ENCODE measurements at places on chromosomes 7 and 10. TPM values are rescaled to one million over a fixed set of nuclear protein-coding genes. Genes with fewer than 3 reads are reported as not detected.

Gene SFTPA1
- total RNA-seq = not detected

Gene MYPN
- 131 TPM for total RNA-seq

Gene ATRNL1
- 5.6 TPM for total RNA-seq

Gene GRID2IP
- 0.27 TPM for total RNA-seq

Gene ZNF33B
- total RNA-seq = 2.5 TPM

Gene ANKRD30A
- total RNA-seq = not detected

Gene CPEB3
- 8.6 TPM for total RNA-seq

Gene GLUD1
- total RNA-seq = 107 TPM

DNA sequence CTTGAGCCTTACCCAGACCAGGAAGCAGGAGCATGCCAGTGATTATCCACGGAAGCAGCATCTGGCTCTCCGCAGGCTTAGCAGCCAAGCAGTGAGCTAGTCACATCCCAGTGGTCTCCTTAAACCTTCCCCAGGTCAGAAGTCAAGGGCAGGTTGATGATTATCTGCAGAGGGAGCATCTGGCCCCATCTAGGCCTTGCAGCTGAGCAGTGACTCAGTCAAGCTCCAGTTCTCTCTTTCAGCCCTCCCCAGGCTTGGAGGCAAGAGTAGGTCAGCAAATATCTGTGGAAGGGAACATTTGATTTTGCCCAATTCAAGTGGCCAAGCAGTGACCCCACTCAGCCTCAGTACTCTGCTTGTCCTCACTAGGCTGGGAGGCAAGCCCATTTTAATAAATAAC, 61.6 kb downstream of the ANKRD7 start:
- DNase-seq = no peak

GRCh38 chr10:1377740-1378397, 321.7 kb downstream of the WDR37 start:
- no peak for DNase-seq

GRCh38 chr10:35889971-35890675, 248.0 kb upstream of the FZD8 start:
- DNase-seq = no peak

GRCh38 chr10:7233259-7233991, 177.4 kb downstream of the SFMBT2 start:
- DNase-seq = no peak

- DNase-seq = no peak
Observed at GRCh38 chr10:124094419-124094785, 1.0 kb upstream of the CHST15 start.

DNA sequence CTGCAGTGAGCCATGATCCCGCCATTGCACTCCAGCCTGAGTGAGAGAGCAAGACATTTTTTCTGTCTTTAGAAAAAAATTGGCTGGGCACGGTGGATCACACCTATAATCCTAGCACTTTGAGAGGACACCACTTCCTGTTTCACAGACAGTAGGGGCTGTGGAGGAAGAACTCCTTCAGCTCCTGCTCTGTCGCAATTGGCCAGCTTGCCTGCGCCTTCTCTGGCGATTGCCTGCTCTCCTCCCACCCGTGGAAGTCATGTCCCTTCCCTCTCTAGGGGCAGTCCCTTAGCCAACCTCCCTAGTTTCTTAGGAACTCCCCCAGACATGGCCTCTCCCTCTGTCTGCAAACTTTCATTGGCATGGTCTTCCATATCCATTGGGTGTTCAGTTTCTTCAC, 8.7 kb downstream of the PDSS1 start:
- no peak for DNase-seq

- DNase-seq = no peak
Observed at GRCh38 chr10:103766751-103767505, 88.4 kb downstream of the SH3PXD2A start.

DNA sequence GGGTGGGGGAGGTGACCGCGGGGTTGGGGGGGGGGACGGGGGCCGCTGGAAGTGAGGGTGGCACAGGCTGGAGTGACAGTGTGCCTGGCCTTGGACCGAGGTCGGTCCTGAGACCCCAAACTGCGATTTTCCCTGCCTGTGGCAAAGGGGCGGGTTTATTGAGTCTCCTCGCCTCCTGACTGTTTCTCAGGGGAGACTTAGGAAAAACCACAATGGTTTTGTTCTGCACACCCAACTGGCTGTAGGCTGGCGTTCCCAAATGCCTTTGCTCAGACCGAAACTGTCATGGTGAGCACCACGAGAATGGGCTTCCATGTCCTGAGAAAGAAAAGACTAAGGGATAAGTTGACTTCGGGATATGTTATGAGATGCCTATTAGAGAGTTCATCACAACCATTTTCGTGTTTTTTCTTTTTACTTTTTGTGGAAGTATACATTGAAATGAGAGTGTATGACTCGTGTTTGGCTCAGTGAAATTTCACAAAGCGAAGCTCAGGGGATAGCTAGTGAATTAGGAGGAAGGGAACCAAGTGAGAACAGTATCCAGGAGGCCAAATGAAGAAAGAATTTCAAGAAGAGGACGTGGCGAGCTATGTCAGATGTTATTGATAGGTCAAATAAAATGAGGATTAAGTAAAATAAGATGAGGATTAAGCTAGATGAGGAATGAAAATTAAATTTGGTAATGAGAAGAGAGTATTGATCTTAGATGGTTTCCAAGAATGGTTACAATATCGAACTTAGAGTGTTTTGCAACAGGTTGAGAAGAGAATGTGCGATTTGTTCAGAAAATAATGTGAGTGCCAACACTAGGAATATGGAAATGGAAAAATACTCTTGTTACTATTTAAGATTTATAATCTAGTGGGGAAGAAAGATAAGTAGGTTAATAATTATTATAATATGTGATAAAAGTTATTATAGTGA, 918 bp downstream of the NET1 start:
- DNase-seq = peak; percentile 67

DNA sequence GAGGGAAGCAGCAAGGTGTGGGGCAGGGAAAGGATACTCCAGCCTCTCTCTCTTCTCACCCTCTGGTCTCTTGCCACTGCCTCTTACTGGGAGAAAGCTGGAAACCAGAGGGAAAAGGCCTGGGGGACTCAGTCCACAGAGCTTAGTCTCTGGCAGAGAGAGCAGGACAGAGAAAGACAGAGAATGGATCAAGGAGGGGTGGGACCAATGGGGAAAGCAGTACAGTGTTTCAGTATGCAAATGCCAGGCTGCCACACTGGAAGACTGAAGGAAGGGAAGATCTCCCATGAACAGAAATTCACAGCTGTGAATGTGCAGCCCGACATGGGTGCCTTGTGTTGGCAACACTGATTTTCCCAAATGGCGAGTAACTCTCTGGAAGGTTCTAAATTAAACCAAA, 40.4 kb downstream of the CREB5 start:
- DNase-seq = no peak

- DNase-seq = no peak
Observed at GRCh38 chr10:34177445-34177844, 637.7 kb downstream of the PARD3 start.

DNA sequence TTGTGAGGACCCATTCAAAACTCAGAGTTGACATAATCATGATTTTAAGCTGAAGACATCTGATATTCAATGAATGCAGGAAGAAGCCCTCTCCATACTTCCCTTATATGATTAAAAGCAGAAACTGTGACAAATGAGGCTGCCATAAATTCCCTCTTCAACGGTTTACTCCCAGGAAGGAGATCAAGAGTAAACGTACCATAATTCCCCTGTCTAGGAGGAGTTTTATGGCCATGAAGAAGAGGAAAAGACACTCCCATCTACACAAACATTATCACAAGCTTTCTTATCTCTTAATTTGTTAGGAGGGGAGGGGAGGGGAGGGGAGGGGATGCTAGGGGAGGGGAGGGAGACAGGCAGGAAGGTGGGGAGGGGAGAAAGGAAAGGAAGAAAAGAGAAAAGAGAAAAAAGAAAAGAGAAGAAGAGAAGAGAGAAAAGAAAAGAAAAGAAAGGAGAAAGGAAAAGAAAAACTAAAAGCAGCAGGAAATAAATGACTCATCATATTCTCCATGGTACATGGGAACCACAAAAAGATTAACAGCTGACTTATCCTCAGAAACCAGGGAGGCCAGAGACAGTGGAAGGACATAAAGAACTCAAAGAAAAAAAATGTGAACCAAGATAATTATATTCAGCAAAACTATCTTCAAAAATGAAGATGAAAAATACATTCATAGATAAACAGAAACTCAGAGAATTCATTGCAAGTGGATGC, 121.6 kb downstream of the ALOX5 start:
- no peak for DNase-seq

DNA sequence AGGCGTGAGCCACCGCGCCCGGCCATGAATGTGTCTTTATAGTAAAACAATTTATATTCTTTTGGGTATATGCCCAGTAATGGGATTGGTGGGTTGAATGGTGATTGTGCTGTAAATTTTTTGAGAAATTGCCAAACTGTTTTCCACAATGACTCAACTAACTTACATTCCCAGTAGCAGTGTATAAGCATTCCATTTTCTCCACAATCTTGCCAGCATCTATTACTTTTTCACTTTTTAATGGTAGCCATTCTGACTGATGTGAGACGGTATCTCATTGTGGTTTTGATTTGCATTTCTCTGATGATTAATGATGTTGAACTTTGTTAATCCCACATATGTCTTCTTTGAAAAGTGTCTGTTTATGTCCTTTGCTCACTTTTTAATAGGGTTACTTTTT, 1187.9 kb downstream of the XPNPEP1 start:
- no peak for DNase-seq

- no peak for DNase-seq
Observed at GRCh38 chr7:122072924-122073599, 71.0 kb downstream of the AASS start.

- no peak for DNase-seq
Observed at GRCh38 chr10:132599732-132600131, 62.1 kb downstream of the INPP5A start.

GRCh38 chr7:30755384-30756154, 3.6 kb downstream of the INMT start:
- DNase-seq = peak; percentile 47
